ENCODE measurements at places on chromosomes 2 and 18.

DNA sequence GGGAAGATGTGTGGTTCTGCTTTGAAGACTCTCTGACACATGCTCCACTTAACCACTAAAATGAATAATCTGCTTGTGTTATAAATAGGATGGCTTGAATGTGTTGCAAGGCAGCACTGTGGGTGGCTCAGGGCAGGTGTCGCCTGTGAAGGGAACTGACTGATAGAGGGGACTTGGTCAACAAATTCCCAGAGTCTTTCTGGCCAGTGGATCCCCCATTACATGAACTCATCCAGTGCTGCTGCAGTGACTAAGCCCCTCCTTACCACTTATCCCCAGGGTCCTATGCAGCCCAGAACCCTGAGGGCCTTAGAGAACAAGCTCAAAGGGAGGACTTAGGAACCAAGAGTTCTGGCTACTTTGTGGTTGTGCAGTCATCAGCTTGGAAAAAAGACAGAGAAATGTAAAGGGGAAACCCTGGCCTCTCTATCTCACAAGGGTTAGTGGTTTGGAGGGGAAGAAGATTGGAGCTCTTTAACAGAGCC, 226.2 kb upstream of the TNP1 start:
- no peak for DNase-seq

GRCh38 chr18:64110692-64111480, 38.0 kb downstream of the LINC00305 start:
- DNase-seq, result no peak

GRCh38 chr2:64233376-64233922, 89.2 kb upstream of the PELI1 start:
- no peak for DNase-seq

DNA sequence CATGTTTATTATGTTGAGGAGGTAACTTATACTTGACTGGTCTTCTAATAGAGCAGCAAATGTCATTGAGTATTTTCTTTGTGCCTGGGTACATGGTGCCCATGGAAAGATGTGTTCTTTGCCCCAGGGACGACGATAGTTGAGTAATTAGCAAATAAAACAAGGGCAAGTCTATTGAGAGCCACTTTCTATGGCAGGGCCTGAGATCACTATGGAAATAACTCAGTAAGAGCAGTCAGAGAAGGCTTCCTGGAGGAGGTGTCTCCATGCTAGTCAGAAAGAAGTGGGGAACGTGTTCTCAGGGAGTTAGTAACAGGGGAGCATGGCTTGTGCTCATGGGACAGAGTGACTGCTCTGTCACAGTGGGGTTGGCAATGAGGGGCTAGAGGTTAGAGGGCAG, 28.6 kb downstream of the CTIF start:
- no peak for DNase-seq

- DNase-seq, result peak; percentile 8
Observed at GRCh38 chr2:160353166-160353565, 140.4 kb downstream of the RBMS1 start.

GRCh38 chr2:96873651-96874096, 3.8 kb upstream of the SEMA4C start:
- DNase-seq, result no peak

- no peak for DNase-seq
Observed at GRCh38 chr18:62452280-62452831, 70.5 kb upstream of the ZCCHC2 start.

- no peak for DNase-seq
Observed at GRCh38 chr2:31992025-31992579, 18.7 kb downstream of the MEMO1 start.

- no peak for DNase-seq
Observed at GRCh38 chr2:43344868-43345373, 118.5 kb upstream of the ZFP36L2 start.

GRCh38 chr2:148906124-148906523, 31.1 kb downstream of the KIF5C start:
- DNase-seq, result no peak

- DNase-seq, result no peak
Observed at GRCh38 chr2:2243666-2244065, 87.4 kb downstream of the MYT1L start.

DNA sequence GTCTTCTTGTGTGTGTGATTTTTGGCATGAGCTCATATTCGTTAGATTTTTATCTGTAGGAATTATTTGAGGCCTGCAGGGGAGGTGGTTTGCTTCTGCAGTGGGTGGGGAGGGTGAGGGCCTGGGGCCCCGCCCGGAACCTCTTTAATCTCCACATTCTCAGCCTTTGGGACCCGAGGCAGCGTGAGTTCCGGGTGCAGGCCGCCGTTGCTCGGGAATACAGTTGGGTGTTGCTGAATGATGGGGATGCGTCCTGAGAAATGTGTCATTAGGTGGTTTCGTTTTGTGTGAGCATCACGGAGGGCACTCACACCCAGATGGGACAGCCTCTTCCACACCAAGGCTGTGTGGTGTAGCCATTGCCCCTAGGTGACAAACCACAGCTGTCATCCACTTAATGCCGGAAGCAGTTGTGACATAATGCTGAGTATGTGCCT, 13.7 kb upstream of the GAL3ST2 start:
- DNase-seq, result peak; percentile 87

- DNase-seq, result no peak
Observed at GRCh38 chr2:102520801-102521200, 47.8 kb downstream of the SLC9A4 start.

- no peak for DNase-seq
Observed at GRCh38 chr2:47232738-47233415, 77.8 kb upstream of the STPG4 start.

GRCh38 chr18:53148123-53148522, 808.1 kb downstream of the DCC start:
- no peak for DNase-seq
